ENCODE measurements at places on chromosomes 5 and 9. TPM values are rescaled to one million over a fixed set of nuclear protein-coding genes. Genes with fewer than 3 reads are reported as not detected.

The PHYHD1 gene
- total RNA-seq = 1.5 TPM

The LAMC3 gene
- 1.3 TPM for total RNA-seq

The ECPAS gene
- total RNA-seq = 89.4 TPM

GRCh38 chr9:112169368-112169767 is 5.7 kb downstream of the SUSD1 start:
- DNase-seq = peak; percentile 82

- DNase-seq = peak; percentile 38
Measured at GRCh38 chr5:157860898-157861890, 2.2 kb upstream of the CLINT1 start.

DNA sequence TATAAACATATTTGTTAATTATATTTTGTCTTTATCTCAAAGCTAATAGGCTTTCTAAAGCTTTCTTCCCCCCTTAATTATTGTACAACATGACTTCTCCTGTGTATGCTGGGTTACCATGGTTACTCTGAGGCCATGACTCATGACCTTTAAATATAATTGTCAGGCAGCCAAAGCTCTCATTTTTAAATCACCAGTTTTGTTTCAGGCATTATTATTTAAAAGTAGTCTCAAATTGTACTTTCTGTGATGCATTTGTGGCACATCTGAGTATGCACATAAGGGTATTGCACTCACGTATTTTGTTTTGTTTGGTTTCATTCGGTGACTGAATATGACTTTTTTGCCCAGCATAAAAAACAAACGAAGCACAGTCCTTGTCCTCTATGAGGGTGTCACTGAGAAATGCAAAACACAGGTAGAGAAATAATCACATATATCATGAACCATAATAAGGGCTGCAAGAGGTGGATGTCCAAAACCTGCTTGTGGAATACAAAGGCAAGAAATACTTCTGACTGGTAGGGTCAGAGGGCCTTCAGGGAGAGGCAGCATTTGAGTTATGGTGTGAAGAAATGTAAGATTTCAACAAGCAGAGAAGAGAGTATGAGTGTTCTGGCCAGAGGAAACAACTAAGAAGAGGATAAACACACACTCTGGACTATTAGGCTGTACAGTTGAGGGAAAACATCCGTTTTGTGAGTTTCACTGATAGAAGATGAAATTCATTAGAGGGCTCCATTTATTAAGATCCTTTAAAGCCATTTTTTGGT is 2.1 kb downstream of the CCDC192 start:
- no peak for DNase-seq

GRCh38 chr5:139636975-139637408 is 11.2 kb upstream of the CXXC5 start:
- DNase-seq = no peak
